Stimulated activated naive B cell treated with anti-CD40 and anti-IgM and Interleukin-4, amounts not matched to agents 10 μg/mL and 1 μg/mL and 100 μg/mL, for 72 hours (primary cell): ENCODE measurements at places on chromosomes 11 and 22.

DNA sequence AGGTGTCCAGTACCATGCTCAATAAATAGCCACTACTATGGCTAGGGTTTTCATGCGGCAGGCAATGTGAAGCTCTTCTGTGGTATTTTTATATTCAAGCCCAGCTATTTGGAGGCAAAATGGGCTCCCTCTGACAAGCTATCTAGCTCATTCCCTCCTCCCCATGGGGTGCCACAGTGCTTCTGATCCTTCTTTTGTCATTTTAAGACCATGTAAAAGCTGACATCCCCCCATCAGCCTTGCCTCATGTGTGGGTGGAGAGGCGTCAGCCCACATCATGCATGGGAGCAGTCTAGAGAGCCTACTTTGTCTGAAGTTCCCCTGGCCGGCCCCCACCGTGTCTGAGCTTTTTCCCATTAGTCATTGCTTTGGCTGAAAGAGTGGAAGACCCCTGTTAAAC, 59.8 kb downstream of the NAV2 start:
- no peak for DNase-seq

GRCh38 chr11:64726211-64726641, 3.2 kb upstream of the NRXN2 start:
- no peak for DNase-seq

- DNase-seq: no peak
These were observed 411.1 kb downstream of the TBC1D22A start for GRCh38 chr22:47173535-47174021.

DNA sequence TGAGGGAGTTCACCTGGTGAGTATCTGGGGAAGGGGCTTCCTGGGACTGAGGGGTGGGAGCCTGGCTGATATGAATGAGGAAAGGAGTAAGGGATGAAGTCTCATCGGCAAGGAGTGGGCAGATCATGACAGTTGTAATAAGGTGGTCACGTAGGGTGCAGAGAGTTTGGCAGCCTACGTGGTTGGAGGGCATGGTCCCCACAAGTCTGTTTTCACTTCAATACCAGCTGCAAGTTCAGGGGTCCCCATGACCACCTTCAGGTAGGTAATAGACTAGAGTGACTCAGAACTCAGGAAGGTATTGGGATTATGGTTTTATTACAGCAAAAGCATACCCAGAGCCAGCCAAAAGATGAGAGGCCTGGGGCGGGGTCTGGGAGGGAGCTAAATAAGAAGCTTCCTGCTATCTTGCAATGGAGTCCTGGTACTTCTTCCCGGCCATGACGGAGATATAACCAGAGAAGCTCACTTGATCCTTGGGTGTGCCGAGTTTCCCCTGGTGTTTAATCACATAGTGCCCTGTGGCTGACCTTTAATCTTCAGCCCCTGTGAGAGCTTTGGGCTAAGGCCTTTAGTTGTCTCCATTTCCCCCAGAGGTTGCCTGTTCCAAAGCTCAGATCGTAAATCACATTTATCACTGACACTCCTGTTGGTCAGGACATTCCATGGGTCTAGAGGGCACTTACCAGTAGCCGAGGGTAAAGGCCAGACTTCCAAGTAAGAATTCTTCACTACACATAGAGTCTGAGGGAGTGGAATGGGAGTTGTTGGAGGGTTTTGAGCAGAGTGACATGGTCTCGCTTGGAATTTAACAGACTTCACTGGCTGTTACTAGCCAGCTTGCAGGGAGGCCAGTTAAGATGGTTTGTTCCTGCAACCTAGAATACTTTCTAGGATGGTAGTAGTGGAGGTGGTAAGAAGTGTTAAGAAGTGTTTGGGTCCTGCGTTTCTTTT, 9.1 kb downstream of the SLC3A2 start:
- DNase-seq: no peak

DNA sequence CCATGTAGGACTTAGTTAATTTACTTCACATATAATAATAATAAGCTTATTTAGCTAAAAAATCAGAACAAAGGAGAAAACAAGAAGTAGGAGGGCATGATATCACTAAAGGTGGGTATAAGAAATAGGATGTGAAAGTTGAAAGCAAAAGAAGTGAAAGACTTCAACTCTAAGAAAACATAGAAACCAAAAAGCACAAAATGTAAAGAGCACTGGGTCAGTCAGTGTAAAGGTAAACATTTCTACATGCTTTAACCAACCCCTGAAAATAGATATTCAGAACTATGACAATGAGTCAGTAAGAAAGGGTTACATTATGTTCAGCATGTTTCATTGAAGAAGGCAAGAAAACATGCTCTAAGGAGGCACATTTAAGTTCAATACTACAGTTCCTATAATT, 298.8 kb downstream of the SWAP70 start:
- no peak for DNase-seq

DNA sequence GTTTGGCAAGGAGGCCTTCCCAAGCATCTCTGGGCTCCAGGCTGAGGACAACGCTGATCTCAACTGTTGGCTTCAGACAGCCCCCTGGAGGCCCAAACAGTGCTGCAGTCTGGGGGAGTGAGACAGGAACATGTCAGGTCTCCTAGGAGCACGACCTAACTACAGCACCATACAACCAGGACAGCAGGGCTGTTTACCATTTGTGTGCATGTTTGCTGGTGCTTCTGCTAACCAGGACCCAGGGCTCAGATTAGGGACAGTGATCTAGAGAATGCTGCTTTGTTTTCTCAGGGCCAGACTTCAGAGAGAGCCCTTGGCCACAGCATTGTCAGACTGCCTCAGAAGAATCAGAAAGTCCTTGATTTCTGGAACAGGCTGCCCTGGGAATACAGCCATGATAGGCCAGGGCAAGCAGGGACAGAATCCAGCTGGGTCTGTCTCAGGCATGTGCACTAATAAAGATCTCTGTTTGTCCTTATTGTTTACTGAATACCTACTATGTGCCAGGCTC, 126.5 kb downstream of the VPREB1 start:
- DNase-seq: no peak

GRCh38 chr22:17137170-17137569, 16.0 kb upstream of the TMEM121B start:
- DNase-seq: no peak

DNA sequence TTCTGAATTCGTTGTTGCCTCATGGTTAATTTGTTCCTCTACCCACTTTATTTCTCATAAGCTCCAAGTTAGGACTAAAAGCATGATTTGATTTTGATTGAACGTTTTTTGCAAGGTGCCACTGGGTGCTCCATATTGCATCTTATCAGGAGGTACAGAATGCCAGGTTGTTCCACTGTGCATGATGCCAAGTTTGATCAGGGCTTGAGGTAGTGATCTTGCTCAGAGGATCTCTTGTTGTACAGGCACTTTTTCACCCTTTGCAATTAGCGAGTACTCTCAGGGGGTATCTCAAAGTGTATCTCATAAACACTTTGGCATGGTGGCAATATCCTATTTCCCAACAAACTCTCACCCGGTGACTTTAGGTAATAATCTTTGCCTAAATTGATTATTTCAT, 4.0 kb downstream of the GRAP2 start:
- no peak for DNase-seq

GRCh38 chr11:47983464-47984397, 3.4 kb downstream of the PTPRJ start:
- DNase-seq: no peak

GRCh38 chr11:119175493-119176077, 7.1 kb downstream of the NLRX1 start:
- no peak for DNase-seq

GRCh38 chr22:44289414-44290171, 23.2 kb downstream of the SHISAL1 start:
- DNase-seq: no peak
